ENCODE measurements at places on chromosomes 4 and X.

DNA sequence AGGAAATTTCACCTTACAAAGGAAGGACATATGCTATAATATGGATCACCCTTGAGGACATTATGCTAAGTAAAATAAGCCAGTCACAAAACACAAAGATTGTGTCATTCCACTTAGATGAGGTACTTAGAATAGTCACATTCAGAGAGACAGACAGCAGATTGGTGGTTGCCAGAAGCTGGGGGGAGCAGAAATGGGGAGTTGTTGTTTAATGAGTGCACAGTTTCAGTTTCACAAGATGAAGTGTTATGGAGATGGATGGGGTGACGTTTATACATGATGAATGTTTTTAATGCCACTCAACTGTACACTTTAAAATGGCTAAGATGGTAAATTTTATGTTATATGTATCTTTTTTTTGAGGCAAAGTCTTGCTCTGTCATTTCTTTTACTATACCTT is 14.8 kb upstream of the SPON2 start:
- DNase-seq, result no peak

- no peak for DNase-seq
Observed at GRCh38 chr4:5383191-5383980, 325.0 kb downstream of the EVC2 start.

- peak; percentile 71 for DNase-seq
Observed at GRCh38 chrX:123859409-123859845, 426 bp upstream of the XIAP start.

- DNase-seq, result no peak
Observed at GRCh38 chrX:106404512-106404911, 207.3 kb upstream of the RADX start.

GRCh38 chr4:113884655-113885054 is 94.8 kb downstream of the ARSJ start:
- DNase-seq, result no peak

DNA sequence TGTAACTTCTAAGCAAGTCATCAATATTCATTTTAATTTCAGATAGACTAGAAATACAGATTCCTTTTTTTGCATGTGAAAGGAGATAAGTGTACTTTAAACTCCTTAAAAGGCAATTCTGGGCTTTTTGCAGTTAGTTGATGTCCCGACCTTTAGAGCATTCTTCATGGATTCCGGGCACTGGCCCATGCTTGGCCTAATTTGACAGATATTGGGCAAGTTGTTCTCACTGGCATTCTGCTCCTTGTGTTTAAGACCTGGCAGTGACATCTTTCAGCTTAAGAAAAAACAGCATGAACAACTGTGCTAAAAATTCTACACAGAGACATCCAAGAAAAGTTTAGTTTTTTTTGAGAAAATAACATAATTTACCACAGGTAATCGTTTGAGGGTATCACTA is 1037.2 kb downstream of the PCDH18 start:
- DNase-seq, result no peak

DNA sequence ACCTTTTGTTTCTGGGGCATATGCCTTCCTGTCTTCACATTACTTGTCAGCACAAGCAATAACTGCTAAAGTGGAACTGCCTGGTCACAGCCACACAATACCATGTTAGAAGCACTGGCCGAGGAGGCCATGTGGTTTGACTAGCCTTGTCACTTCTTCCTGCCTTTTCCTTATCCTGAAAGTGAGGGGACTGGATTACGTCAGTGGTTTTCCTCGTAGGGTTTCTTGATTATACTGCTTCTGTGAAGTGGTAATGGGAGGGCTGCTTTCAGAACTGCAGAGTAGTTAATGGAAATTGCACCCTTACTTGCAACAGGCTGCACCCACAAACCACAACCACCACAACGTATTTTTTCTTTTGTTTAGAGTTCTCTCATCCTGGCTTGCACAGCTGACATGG is 26.6 kb downstream of the ZRSR2 start:
- DNase-seq, result no peak

DNA sequence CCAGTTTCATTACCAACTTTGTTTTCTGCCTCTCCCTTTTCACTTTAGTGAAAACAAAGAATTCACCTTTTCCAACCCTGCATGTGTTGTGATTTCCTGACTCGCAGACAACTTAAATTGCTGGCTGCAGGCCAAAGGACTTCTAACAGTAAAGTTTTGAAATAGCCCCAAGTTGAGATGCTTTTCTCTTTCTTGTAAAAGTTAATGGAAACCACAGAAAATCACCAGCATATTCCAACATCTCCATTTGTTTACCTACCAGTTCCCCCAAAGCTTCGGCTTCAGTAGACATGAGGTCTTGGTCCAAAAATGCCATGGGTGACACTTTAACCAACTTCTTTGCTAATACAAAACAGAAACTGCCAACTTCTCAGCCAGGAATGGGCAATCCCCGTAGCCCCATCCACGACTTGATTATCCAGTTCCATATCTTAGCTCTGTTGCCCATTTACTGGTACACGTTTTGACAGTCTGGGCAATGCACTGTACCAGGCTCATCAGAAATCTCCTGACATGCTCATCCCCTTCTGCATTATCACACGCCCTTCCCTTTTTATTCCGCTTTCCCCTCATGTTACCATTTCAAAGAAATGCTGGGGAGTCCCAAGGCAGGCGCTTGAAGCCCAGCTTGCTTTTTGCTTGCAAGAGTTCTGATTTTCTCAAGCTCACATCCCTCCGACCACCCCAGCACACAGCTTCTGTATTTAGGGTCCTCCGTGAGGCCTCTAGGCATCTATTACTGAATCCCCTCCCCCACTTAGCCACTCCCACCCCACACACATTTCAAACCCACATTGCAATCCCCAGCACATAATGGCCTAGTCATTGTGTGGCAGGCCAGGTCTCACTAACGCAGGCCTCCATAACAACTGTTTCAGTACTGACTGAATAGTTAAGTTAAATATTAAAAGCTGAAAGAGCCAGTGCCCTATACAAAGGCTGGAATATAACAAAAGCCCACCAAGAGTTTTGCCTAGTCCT is 137.9 kb upstream of the S100G start:
- no peak for DNase-seq

DNA sequence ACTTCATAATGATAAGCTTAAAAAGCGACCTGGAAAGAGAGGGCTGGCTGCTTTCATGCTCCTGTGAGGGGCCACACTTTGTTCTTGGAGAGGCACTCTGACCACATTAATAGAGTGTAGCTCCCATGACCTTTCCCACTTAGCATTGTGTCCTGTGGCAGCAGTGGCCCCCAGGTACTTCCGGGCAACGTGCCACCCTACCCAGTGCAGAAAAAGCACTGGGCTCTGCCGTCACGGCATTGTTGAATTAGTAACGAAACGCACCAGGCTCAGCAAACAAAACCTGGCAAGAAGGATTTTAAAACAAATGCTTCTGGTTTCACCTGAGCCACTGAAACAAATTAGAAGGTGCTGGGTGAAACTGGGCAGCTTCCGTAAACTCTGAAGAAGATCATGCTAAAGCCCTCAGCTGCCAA is 5.4 kb upstream of the SORBS2 start:
- DNase-seq, result no peak

- DNase-seq, result no peak
Observed at GRCh38 chrX:68018248-68019203, 414.8 kb downstream of the OPHN1 start.

DNA sequence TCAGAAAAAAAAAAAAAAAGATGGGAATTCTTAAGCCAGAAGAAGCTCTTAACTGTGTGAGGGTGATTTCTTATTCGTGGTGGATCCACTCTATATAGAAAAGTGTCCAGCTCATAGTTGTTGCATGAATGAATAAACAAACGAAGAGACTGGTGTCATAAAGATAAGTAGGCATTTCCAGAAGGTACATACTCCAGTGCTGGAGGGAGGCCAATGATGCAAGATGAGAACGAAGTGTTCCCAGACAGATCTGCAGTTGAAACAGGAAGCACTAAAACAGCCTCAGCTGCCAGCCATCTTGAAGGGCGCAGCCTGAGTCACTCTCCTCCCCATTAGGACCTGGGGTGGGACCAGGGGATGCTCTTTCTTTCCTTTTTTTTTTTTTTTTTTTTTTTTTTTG is 47.4 kb upstream of the HOPX start:
- DNase-seq, result no peak

DNA sequence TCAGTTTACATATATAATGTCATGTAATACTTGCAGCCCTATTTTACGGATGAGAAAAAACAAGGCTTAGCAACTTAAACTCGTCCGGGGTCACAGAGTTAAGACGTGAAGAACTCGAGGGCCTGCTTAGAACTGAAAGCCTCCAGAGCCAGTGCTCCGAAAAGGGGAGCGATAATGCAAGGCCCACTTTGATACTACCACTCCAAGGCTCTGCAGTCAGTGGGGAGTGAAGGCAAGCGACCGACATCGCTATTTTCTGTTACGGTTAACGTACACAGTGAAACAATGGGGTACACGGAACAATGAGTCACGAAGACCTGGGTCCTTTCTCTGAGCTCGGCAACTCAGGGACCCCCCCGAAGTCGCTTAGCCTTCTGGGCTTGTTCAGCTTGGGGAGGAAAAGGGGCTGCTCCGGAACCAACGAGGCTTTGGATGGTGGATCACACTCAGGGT is 965 bp downstream of the PPA2 start:
- peak; percentile 67 for DNase-seq

DNA sequence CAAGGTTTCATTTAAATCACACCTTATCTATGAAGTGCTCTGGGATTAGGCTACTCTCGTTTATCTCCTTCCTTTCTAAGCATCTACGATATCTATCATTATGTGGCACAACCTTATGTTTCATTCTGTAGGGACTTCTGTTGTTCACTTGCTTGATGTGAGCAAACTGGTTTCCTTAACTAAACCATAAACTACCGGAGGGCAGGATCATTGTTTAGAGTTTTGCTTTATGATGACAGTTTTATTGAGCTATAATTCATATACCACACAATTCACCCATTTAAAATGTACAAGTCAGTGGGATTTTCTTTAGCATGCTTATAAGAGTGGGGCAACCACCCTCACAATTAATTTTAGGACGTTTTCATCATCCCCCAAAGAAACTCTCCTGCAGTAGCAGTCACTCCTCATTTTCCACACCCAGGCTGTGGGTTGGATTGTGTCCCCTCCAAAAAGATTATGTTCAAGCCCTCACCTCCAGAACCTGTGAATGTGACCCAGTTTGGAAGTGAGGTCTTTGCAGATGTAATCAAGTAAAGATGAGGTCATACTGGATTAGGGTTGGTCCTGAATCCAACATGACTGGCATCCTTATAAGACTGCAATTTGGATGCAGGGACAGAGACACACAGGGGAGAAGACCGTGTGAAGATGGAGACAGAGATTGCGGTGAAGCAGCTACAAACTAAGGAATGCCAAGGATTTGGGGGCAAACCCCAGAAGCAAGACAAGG is 42.1 kb upstream of the SH3RF1 start:
- DNase-seq, result no peak

- DNase-seq, result no peak
Observed at GRCh38 chrX:48989483-48989882, 12.6 kb downstream of the GRIPAP1 start.

- no peak for DNase-seq
Observed at GRCh38 chrX:128650326-128650725, 598.1 kb upstream of the ACTRT1 start.

GRCh38 chr4:53026233-53026632 is 164.1 kb downstream of the RASL11B start:
- no peak for DNase-seq

GRCh38 chrX:150980711-150981110 is 2.4 kb upstream of the HMGB3 start:
- no peak for DNase-seq

GRCh38 chrX:152632445-152633097 is 5.1 kb upstream of the GABRQ start:
- peak; percentile 5 for DNase-seq

GRCh38 chrX:119685225-119686066 is 7.5 kb downstream of the SEPTIN6 start:
- DNase-seq, result no peak

DNA sequence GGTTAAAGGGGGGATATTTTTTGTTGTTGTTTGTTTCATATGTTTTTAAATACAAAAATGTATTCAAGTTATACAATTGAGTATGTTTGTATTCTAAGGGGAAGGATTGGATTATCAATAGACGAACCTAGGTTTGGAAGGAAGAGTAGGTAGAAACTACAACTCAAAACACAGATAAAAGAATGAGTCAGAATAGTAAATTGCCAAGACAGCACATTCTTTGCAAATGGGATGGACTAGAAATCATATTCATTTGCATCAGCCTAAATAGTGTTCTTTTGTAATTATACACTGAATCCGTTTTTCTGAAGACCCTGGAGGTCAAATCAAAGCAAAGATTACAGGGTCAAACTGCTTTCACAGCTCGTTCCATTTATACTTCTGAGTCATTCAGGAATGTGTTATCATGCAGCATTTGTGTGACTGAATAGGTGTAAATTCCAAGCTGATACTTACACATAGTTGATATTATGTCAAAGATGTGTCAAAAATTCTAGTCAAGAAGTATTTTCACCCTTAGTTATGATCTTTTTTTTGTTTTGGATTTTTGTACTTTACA is 273.3 kb upstream of the FAT4 start:
- DNase-seq, result no peak

DNA sequence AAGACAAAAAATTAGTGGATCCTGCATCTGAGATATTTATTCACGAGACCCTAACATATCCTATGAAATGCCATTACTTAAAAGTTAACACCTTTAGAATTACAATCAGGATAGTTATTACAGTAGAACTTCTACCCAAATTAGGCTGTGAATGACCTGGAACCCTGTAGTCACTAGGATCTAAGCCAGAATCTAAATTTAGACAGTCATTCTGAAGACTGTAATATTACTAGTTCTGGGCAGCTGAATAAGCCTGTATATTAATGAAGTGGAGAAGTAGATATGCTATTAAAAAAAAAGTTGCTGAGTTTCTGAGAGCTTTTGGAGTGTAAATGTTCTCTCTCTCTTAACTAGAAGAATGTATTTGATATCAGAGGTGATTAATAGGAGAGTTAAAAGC is 67.0 kb downstream of the FAM13A start:
- no peak for DNase-seq

GRCh38 chr4:148998719-148999118 is 556.5 kb upstream of the NR3C2 start:
- DNase-seq, result no peak

- no peak for DNase-seq
Observed at GRCh38 chrX:6129195-6129594, 99.5 kb downstream of the NLGN4X start.

GRCh38 chr4:143643399-143643798 is 57.1 kb downstream of the FREM3 start:
- DNase-seq, result no peak

DNA sequence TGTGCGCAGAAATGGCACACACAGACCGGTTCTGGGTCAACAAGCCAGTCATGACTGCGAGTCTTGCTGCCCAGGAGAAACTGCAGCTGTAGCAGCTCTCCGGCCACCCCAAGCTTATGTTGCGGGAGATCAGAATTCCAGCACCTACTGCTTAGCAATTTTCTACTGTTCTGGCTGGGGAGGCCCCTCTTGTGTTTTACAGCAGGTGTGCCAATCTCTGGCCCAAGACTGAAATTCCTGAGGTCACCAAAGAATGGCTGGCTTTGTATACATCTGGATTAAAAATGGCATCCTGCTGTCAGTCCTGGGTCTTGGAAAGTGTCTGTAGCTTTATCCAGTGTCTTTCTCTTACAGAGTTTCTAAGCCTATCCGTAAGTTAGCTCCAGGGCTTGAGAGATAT is 68.9 kb upstream of the TRAM1L1 start:
- no peak for DNase-seq

Data from C1 segment of cervical spinal cord (tissue), 14 donors.